GM12878 (cell line): ENCODE measurements at places on chromosomes 3 and 15. TPM values are rescaled to one million over a fixed set of nuclear protein-coding genes. Genes with fewer than 3 reads are reported as not detected.

NPAP1 gene
- total RNA-seq: not detected in 2 replicates

DNA sequence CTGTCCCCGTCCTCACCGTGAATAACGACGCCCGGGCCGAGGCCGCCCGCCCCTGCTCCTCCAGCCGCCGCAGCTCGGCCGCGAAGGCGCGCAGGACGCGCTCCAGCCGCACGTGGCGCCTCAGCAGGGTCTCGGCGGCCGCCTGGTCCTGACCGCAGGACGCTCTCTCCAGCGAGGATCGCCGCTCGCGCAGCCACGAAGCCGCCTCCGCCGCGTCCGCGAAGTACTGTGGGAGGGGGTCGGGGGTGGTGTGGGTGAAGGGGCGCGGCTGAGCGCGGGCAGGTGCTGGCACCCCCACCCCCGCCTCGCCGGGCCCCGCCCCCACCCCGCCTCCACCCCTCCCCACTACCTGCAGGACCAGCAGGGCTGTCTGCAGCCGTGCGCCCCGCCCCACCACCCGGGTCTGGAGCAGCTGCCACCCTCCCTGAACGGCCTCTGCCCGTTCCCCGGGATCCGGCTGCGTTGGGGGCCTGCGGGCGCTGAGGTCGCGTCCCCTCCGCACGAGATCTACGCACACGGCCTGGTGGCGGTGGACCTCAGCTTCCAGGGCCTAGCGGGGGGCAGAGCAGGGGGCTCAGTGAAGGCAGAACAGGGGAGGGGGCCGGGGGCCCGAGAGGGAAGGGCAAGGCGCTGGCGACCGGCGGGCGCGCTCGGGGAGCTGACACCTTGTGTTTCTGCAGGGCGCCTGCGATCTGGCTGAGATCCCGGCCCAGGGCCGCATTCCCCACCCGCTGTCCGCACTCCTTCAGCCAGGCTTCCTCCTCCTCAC lies 11.7 kb downstream of the SPTBN5 start:
- H3K27me3 ChIP-seq: peaks cover 2% of the 10 kb centered on the region
- DNase-seq: no peak
- no peak overlapping the region for H3K27ac ChIP-seq
- no peak overlapping the region for H3K4me3 ChIP-seq
- H3K4me1 ChIP-seq: no peaks in the 10 kb centered on the region

- H3K4me3 ChIP-seq: no peak overlapping the region
- H3K27ac ChIP-seq: no peak overlapping the region
- no peaks in the 10 kb centered on the region for H3K36me3 ChIP-seq
- H3K27me3 ChIP-seq: no peaks in the 10 kb centered on the region
- H3K4me1 ChIP-seq: no peaks in the 10 kb centered on the region
- no peak for DNase-seq
Observed at GRCh38 chr3:155159301-155159700, 79.2 kb downstream of the MME start.

- H3K36me3 ChIP-seq: no peaks in the 10 kb centered on the region
- H3K4me3 ChIP-seq: no peak overlapping the region
- DNase-seq: no peak
- H3K27ac ChIP-seq: no peak overlapping the region
- no peaks in the 10 kb centered on the region for H3K4me1 ChIP-seq
Observed at GRCh38 chr3:71662056-71662455, 63.1 kb downstream of the EIF4E3 start.

- peaks cover 15% of the 10 kb centered on the region for H3K4me1 ChIP-seq
- no peaks in the 10 kb centered on the region for H3K27me3 ChIP-seq
- H3K36me3 ChIP-seq: peaks cover 2% of the 10 kb centered on the region; the same call in 1 of the 2 replicates
- H3K4me3 ChIP-seq: no peak overlapping the region
Observed at GRCh38 chr15:52308446-52309153, 13.0 kb upstream of the MYO5C start.

- no peak for DNase-seq
- no peaks in the 10 kb centered on the region for H3K4me1 ChIP-seq
- no peaks in the 10 kb centered on the region for H3K36me3 ChIP-seq
- no peak overlapping the region for H3K4me3 ChIP-seq
- no peaks in the 10 kb centered on the region for H3K27me3 ChIP-seq
Observed at GRCh38 chr3:155024006-155024638, 56.0 kb upstream of the MME start.

DNA sequence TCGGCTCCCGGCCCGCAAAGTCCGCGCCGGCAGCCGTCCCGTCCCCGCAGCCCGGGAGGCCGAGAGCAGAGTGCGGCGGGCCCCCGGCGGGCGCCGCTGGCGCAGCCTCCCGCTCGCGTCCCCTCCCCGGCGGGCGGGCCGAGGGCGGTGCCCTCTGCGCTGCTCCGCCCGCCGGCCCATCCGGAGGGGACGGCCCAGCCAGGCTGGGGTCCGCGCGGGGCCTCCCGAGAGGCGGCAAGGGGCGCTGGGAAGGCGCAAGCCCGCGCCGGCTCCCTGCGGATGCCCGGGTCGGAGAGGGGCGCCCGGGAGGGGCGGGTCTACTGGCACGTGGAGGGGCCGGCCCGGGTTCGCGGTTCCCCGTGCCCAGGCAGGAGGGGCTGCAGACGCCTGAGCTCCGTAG lies at the start of the genes CLCN2 and POLR2H:
TSS of gene CLCN2 (minus strand) at position 74 of the 400 bp plus-strand sequence. CDS start 126 bp downstream, outside the sequence.
TSS of gene POLR2H (plus strand) at position 179 of the 400 bp plus-strand sequence. CDS start 1,783 bp downstream, outside the sequence.
- H3K36me3 ChIP-seq: no peaks in the 10 kb centered on the region
- peaks cover 10% of the 10 kb centered on the region for H3K4me1 ChIP-seq
- peak within 1 kb of the TSS; percentile 87 for H3K27ac ChIP-seq
- H3K4me3 ChIP-seq: peak within 1 kb of the TSS; percentile 67

REC114 gene
- not detected in 2 replicates for total RNA-seq

- H3K36me3 ChIP-seq: no peaks in the 10 kb centered on the region
- no peaks in the 10 kb centered on the region for H3K4me1 ChIP-seq
- DNase-seq: no peak
- H3K27ac ChIP-seq: no peak overlapping the region
- H3K4me3 ChIP-seq: no peak overlapping the region
Observed at GRCh38 chr15:89457086-89457485, 39.3 kb downstream of the RHCG start.

DNA sequence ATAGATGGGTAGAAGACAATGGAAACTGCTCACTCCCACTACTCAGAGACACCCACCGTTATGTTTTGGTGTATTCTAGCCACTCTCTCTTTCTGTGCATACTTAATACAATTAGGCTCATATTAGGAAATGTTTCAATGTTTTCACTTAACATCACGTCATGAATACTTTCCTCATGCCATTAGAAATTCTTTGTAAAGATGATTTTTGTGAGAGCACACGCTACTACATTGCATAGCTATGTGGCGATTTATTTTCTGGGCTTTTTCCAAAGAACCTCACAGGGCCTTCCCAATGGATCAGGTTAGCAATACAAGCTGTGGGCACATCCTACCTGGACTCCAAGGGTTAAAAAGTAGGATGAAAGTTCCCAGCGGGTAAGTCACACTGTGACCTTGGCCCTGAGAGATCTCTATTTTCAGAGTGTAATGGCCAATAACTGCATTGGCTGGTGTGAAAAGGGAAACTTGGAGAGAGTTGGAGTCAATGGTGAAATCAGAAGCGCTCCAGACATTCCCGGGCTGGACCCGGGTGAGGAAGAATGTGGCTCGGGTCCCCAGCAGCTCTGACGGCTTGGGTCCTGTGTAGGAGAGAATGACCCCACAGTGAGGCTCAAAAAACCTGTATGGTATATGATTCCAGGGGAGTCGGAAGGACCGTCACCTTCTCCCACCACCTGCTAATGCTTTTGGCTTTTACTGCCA lies 25.8 kb upstream of the TGM5 start:
- no peaks in the 10 kb centered on the region for H3K4me1 ChIP-seq
- no peak overlapping the region for H3K27ac ChIP-seq
- H3K27me3 ChIP-seq: no peaks in the 10 kb centered on the region; the same call in none of the 2 replicates
- no peak overlapping the region for H3K4me3 ChIP-seq

DNA sequence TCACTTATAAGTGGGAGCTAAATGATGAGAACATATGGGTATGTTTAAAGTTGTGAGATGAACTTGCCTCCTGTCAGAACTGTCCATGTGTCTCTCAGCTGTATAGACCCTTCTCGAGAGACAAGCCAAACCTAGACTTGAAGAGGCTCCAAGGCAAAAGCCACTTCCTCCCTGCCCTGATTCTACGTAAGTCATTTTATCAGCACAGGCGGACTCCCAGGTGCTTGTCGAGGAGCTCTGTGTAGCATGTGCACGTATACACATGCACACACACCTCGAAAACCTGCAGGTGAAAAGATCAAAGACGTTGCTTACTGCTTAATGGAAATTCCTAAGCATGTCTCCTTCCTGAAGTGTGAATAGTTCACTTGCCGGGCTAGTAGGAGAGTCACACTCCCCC lies 5.6 kb upstream of the CLEC3B start:
- no peaks in the 10 kb centered on the region for H3K4me1 ChIP-seq
- no peak overlapping the region for H3K4me3 ChIP-seq
- H3K27me3 ChIP-seq: no peaks in the 10 kb centered on the region
- H3K36me3 ChIP-seq: no peaks in the 10 kb centered on the region

DNA sequence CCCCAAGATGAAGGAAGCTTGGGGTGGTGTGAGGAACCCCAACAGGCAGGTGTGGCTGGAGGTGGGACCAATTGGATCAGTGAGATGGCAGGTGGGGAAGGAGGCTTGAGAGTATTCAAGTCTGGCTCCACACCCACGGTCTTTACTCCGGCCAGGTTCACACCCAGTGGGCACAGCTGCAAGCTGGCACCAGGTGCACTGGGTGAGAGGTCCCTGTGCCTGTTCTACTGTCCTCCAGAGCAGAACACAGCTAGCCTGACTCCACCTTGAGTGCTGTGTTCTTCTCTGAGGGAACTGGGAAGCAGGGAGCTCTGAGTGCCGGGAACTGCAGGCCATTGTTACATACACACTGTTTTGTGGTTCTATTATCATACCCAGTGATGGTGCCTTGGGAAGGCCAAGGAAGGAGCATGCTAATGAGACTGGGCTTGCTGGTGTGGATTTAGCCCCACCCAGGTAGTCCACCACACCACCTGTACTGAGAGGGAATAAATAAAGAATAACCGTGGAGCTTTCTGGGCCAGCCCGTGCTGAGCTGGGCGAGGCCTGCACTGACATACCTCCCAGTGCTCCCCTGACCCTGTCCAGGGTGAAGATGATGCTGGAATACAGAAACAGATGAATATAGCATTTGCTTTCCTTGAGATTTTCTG lies 93.4 kb downstream of the ABHD5 start:
- H3K27ac ChIP-seq: no peak overlapping the region
- DNase-seq: no peak
- no peaks in the 10 kb centered on the region; the same call in 1 of the 2 replicates for H3K27me3 ChIP-seq
- no peaks in the 10 kb centered on the region for H3K36me3 ChIP-seq
- H3K4me3 ChIP-seq: no peak overlapping the region

GRCh38 chr3:37739579-37740290 lies 121.9 kb upstream of the CTDSPL start:
- H3K27me3 ChIP-seq: no peaks in the 10 kb centered on the region; the same call in 1 of the 2 replicates
- no peaks in the 10 kb centered on the region for H3K4me1 ChIP-seq
- no peak overlapping the region for H3K4me3 ChIP-seq
- no peak overlapping the region for H3K27ac ChIP-seq
- H3K36me3 ChIP-seq: no peaks in the 10 kb centered on the region

- no peaks in the 10 kb centered on the region for H3K27me3 ChIP-seq
- no peak overlapping the region for H3K4me3 ChIP-seq
- H3K27ac ChIP-seq: no peak overlapping the region
Observed at GRCh38 chr15:36362509-36362915, 216.9 kb upstream of the CDIN1 start.

DNA sequence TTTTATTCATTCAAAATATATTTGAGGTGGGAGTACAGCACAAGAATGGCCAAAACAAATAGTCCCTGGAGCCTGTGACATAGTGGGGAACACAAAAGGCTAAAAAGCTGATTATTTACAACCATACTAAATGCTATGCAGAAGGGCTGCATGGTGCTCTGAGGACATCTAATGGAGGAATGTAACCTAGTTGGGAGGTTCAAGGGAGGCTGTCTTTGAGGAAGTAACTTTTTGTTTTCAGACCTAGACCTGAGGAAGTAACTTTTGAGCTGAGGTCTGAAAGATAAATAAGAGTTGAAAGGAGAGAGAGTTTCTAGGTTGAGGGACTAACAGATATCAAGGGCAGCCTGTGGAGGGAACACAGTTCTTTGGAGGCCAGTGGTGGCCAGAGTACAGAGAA lies 34.8 kb upstream of the RASA2 start:
- peak; percentile 80 for DNase-seq
- H3K4me1 ChIP-seq: no peaks in the 10 kb centered on the region; the same call in 1 of the 2 replicates
- no peak overlapping the region for H3K27ac ChIP-seq
- H3K36me3 ChIP-seq: peaks cover 5% of the 10 kb centered on the region
- no peak overlapping the region for H3K4me3 ChIP-seq

GRCh38 chr3:66989241-66989640 lies 8.9 kb upstream of the KBTBD8 start:
- no peak for DNase-seq
- no peaks in the 10 kb centered on the region for H3K36me3 ChIP-seq
- no peaks in the 10 kb centered on the region; the same call in 1 of the 2 replicates for H3K27me3 ChIP-seq
- no peak overlapping the region for H3K27ac ChIP-seq
- no peaks in the 10 kb centered on the region for H3K4me1 ChIP-seq

CCK gene
- not detected in 2 replicates for total RNA-seq

DNA sequence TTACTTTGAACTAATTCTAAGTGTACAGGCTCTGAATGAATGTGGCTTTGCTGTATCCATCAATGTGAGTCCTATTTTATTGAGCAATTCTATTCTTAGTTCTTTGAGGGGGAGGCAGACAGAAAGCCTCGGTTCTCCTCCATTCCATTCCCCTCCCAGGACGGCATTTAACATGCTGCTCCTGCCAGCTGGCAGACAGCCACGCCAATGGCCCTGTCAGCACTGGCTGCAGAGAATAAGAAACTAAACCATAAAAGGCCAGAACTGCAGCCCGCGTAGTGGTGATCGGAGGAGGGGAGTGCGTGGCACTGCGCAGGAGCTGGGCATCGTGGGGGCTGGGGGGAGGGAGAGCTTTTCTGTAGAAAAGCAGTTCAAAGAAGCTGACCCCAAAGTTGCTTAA lies 76.0 kb upstream of the HACD2 start:
- no peaks in the 10 kb centered on the region for H3K4me1 ChIP-seq
- H3K4me3 ChIP-seq: no peak overlapping the region
- no peak for DNase-seq
- no peaks in the 10 kb centered on the region; the same call in none of the 2 replicates for H3K27me3 ChIP-seq
- H3K36me3 ChIP-seq: no peaks in the 10 kb centered on the region
- H3K27ac ChIP-seq: no peak overlapping the region

TTLL3 gene
- total RNA-seq: 30.4 and 36.1 TPM in 2 replicates

DNA sequence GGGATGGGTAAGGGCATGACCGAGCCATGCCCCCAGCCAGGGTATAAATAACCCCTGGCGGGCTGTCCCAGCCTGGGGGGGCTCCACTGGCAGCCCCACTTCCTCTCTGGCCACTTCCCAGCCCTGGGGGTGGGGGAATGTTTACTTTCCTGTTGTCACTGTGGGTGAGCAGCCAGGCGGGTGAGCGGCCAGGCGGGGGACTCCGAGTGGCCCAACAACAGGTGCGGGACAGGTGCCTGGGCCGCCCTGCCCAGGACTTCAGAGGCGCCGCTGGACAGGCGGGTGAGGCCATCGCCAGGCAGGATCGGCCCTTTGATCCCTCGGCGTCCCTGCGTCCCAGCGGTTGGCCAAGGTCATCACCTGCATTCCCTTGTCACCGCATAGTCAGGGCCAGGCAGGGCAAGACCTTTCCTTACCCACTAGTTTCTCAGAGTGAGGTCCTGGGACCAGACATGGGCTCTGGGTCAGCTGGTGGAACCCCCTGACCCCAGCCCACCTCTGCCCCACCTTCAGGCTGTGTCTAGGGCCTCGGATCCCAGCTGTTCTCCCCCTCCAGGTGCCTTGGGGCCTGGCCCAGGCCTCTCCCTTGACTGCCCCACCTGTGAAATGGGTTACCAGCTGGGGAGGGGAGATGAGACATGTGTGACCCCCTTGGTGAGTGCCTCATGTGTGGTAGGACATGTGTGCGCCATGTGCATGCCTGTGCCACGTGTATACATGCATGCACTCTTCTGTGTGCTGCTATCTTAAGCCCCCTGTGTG lies 16.6 kb downstream of the SEMA3F start:
- H3K4me3 ChIP-seq: no peak overlapping the region
- H3K36me3 ChIP-seq: no peaks in the 10 kb centered on the region
- H3K27ac ChIP-seq: no peak overlapping the region
- H3K4me1 ChIP-seq: no peaks in the 10 kb centered on the region

FEZF2 gene
- not detected in 2 replicates for total RNA-seq

TM4SF4 gene
- total RNA-seq: 1.3 and 1.7 TPM in 2 replicates
